NCI-H1092 (cell line): ENCODE measurements at places on chromosomes 5 and 9.

DNA sequence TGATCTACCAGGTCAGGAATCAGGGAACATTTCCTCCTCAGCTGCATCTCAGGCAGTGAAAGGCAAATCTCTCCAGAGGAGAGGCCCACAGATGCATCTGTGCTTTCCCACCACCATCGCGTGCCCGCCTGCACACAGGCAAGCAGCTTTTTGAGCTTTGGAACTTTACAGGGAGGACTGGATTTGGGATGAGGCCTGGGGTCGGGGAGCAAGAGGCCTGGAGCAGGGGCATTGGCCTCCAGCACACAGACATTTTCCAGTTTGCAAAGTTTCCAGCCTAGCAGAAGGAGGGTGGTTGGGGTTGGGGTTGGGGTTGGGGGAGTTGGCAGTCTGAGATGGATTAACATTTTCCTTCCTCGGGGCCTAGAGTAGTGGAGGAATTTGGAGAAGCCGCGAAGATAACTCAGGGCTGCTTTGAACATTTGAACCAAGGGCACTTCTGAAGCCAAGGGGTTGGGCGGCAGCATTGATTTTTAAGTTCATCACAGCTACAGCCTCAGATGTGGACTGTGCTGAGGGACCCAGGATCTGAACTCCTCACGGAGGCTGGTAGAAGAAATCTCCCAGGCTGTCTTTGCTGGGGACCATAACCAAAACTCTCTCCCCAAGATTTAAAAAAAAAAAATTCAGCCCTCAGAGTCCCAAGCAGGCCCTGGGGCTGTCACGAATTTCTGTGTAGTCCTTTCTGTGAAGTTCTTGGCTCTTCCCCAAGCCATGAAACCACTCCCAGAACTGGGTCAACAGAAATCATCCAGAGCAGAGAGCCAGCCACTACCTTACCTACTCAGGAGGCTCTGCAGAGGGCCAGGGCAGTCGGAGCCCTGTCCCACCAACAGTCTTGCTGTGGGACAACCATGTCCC lies 25.6 kb downstream of the C5orf15 start:
- peak; percentile 9 for DNase-seq

GRCh38 chr9:15222313-15222712 lies 84.7 kb downstream of the TTC39B start:
- no peak for DNase-seq

GRCh38 chr5:156164306-156164705 lies 162.7 kb upstream of the SGCD start:
- DNase-seq, result no peak

DNA sequence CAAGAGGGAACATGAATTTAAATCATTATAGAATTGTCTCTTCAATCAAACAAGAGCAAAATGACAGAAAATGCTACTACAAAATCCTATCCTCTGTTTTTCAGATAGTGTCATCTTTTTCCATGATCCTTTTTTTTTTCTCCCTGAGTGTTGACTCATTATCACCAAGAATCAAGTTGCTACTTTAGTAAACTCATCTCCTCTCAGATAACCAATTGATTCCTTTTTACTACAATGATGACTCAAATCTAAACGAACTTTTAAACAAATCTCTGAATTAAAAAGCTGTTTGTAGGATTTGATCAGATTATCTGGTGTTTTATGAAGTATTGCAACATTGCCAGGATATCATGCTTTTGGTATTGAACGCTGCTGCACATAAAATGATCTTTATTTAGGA lies 23.9 kb upstream of the IL7R start:
- DNase-seq, result no peak

DNA sequence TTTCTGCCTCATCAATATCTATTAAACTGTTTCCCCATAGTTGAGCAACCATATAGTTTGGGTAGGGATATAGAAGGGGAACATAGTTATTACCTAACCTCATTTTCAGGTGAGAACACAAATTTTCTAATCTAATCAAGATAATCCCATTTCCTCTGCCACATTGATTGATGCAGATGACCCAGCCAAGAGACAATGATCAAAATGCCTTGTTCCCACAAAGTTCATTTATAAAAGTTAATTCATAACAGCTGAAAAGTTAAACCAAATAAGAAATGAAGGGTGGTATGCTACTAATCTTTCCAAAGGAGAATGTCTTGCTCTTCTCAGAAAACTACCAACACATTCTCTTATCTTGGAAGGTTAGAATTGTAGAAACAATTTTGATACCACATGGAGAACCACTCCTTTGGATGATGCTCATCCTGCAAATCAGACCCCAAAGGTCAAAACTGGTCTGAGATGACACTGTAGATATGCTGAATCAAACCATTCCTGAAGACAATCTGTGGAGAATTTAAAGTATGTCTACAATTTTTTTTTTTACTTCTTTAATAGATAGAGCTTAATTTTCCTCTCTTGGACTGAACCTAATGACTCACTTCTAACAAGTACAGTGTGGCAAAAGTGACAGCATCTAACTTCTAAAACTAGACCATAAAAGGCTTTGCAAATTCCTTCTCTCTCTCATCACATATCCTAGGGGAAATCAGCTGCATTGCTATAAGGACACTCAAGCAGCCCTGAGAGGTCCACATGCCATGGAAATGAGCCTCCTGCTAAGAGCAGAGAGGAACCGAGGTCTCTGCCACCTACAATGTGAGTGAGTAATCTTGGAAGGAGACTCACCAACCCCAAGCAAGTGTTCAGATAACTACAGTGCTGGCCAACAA lies 586.7 kb upstream of the TUSC1 start:
- no peak for DNase-seq

- no peak for DNase-seq
Observed at GRCh38 chr5:132653716-132654115, 4.3 kb upstream of the IL13 start.

DNA sequence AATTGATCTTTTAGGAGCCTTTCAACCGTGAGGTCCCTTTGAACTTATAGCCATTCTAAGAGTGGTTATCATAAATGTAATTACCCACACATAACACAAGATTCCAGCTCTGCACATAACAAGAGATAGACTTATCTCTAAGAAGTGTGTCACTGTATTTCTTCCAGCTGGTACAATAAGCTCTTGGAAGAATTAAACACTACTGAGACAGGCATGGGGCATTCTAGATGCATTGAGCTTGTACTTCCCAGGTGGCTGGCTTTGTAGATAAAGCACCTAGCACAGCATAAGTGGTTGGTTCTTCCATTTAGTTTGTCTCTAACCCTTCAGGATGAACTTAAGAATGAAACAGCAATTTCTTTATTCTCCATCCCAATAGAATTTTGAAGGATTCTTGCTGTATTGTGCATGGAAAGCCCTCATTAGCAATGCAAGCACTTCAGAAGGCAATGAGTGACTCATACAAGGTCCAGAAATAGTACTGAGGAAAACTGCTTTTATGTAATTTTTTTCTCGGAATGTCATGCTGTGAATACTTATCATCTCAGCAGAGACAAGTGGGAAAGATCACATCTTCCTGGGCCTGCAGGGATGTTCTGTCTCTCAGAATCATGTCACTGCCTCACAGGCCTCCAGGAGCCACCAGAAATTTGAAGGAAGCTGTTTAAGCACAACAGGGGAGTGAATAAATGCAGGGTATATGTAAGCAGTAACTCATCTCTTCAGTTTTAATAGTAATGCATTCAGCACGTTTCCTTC lies 91.1 kb upstream of the CD180 start:
- DNase-seq, result no peak

DNA sequence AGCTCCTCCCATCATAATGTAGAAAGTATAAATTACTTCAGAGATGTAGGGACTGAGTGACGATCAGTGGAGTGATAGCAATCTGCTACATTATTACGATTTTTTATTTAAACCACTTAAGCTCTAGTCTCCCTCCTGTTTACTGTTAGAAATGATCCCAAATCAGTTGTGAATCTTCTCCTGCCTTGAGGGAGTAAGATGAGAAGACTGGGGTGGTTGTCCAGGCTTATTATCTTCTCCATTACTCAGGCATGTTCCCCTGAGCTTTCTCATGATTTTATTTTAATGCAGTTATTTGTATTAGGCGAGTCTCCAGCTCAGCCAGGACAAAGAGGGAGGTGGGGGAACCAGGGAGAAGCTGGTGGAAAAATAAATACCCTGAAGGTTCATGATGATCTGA lies 48.2 kb upstream of the CTNNA1 start:
- DNase-seq, result no peak
